ENCODE measurements at places on chromosomes 5 and 9. TPM values are rescaled to one million over a fixed set of nuclear protein-coding genes. Genes with fewer than 3 reads are reported as not detected.

SV2C gene
- total RNA-seq = under 0.01 TPM

SKIC3 gene
- 158 TPM for total RNA-seq

PNPLA7 gene
- 1.3 TPM for total RNA-seq

PCDHA9 gene
- 0.06 TPM for total RNA-seq

FUBP3 gene
- 43.0 TPM for total RNA-seq

TEX10 gene
- total RNA-seq = 27.2 TPM

BRINP1 gene
- total RNA-seq = 0.56 TPM

NMUR2 gene
- not detected for total RNA-seq

CD74 gene
- total RNA-seq = 1.6 TPM

DOCK2 gene
- 0.13 TPM for total RNA-seq

PCDHA1 gene
- total RNA-seq = under 0.01 TPM

SLC25A2 gene
- 0.31 TPM for total RNA-seq

COL23A1 gene
- not detected for total RNA-seq
